ENCODE measurements at places on chromosomes 16 and 17.

- no peak for DNase-seq
Observed at GRCh38 chr16:68362262-68362913, 51.6 kb downstream of the PRMT7 start.

GRCh38 chr16:75746359-75746758, 20.1 kb upstream of the CPHXL start:
- no peak for DNase-seq

GRCh38 chr17:72726936-72727335, 365.6 kb downstream of the SLC39A11 start:
- peak; percentile 77 for DNase-seq

- DNase-seq, result peak; percentile 80
Observed at GRCh38 chr17:17305281-17305801, 2.2 kb downstream of the NT5M start.

- DNase-seq, result no peak
Observed at GRCh38 chr16:57740423-57741071, 5.0 kb downstream of the KATNB1 start.

DNA sequence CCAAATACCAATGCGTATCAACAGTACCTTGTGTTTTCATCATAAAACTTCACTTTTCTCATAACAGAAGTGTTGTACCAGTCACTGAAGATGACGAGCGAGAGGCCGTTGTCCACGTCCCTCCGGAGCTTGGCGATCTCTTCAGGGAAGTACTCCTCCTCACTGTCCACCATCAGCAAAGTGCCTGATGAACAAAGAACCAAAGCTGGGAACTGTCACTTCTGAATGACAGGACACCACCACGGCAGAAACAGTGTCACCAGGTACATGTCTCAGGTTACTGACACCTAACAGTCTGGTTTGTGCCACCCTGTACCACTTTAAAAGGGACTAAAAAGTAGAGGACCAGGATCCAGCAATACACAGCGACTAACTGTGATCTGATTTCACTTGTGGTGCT, 25.0 kb upstream of the SLC38A8 start:
- DNase-seq, result no peak

DNA sequence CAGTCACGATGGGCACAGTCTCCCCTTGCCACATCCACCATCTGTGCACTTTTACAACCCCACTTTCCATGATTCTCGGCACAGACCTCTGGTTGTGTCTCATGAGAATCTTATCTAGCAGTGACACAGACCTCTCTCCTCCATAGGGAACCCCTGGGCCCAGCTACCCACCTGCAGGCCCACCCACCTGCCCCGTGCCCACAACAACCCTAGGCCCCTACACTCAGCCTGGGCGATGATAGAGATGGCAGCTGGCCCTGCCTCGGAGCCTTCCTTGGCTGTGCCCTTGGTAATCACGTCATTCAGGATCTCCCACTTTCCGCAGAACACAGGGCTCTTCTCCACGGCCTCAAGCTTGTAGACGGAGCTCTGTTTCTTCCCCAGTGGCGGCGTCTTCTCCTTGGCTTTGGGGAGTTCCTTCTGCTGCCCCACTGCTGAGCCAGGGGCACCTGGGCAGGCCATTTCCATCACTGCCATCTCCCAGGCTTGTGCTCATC, 26.5 kb downstream of the MAP3K14 start:
- no peak for DNase-seq

- no peak for DNase-seq
Observed at GRCh38 chr16:84047626-84048025, 5.0 kb upstream of the SLC38A8 start.

- DNase-seq, result peak; percentile 85
Observed at GRCh38 chr17:64780096-64781013, 118.2 kb upstream of the SMURF2 start.

DNA sequence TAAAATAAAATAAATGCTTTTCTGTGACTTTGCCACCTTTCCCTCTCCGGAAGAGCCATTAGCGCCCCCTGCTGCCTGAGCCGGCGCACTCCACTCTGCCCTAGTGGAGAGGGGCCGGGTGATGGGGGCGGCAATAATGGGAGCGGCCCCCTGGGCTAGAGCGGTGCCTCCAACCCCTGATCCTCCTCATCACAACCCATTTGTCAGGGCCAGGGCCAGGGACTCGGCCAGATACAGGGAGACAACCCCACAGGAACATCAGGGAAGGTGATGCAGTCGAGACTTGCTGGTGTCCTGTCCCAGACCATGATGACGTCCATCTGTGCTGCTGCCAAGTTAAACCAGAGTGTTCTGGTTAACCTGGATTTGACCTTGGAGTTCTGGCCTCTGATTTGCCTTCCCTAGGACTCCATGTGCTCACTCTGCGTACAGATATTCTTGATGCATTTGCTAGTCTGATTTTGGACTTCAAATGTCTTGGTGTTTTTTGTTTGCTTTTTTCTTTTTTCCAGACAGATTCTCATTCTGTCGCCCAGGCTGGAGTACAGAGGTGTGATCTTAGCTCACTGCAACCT, 46.1 kb upstream of the BPTF start:
- peak; percentile 34 for DNase-seq

GRCh38 chr16:47884116-47884725, 271.6 kb downstream of the ABCC12 start:
- no peak for DNase-seq

- DNase-seq, result no peak
Observed at GRCh38 chr17:9991351-9991750, 86.3 kb upstream of the RCVRN start.

- no peak for DNase-seq
Observed at GRCh38 chr17:63740464-63741142, 996 bp downstream of the STRADA start.

DNA sequence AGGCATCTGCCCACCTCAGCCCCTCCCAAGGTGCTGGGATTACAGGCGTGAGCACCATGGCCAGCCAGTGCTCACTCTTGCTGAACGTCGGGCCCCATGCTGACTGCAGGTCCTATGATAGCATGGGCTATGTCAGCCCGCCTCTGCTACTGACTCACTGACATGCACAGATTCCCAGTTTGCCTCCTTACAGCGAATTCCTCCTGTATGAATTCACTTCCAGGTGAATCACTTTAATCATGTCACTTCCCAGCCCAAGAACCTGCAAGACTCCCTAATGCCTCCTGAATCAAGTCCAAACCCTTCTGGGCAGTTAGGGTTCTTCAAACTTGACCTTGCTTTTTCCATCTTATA, 16.1 kb upstream of the UBTF start:
- no peak for DNase-seq

DNA sequence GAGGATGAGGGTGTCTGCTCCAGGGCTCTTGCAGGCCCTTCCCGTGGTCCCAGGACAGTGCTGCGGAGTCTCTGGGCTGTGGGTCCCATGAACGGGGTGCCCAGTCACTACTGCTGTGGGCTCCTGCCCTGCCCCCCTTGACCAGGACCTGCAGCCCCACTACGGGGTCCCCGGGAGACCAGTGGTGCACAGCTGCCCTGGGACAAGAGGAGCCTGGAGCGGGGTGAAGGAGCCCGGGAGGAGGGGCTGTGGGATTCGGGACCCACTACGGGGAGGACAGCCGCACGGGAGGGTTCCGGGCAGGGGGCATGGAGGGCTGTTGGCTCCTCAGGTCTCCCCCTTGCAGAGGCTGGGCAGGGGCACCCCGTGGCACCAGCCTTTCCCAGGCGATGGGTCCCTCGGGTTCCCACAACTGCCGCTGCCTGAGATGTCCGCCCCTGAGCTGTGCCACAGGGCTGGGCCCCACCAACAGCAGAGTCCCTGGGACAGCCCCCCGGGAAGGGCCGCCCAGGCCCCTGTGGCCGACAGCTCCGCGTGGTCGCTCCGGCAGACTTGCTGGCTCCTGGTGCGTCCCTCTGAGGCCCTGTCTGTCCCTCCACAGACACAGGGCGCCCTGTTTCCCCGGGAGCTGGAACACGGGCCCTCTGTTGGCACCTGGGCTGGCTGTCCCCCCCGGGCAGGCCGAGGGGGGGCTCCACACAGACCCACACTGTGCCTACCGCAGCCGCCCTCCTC, 52.1 kb upstream of the GNG13 start:
- DNase-seq, result no peak

DNA sequence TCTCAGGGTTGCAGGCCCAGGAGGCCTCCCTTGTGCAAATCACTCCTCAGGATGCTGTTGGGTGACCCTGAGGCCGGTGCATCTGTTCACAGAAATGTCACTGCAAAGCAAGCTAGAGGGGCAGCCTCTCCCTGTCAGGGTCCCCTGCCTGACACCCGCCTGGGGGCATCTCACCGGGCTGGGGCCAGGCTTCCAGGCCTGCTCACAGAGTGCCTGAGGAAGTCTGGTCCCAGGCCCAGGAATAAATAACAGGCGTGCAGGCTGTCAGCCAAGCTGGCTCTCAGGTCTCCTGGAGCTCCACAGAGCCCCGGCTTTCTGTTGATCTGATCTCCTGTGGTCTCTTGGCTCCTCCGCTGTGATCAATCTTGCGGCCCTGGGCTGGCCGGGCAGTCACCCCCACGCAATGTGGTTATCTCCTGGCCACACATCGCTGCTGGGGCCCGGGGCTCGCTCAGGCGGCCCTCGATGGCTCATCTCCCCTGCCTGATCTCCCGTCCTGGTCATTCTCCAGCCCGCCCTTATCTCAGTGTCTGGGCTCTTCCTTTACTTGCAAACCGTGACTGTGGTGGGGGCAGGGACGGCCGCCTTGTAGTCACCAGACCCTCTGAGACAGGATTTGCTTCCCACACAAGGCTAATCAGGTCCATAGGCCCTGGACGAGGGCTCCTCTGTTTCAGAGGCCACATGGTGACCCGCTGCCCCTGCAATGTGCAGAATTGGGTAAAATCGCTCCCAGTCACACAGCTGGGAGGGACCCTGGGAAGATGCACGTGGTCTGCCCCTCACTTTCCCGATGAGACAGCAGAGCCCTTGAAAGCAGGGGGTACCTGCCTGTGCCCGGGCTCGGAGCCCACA, 231.2 kb upstream of the GSE1 start:
- DNase-seq, result no peak

DNA sequence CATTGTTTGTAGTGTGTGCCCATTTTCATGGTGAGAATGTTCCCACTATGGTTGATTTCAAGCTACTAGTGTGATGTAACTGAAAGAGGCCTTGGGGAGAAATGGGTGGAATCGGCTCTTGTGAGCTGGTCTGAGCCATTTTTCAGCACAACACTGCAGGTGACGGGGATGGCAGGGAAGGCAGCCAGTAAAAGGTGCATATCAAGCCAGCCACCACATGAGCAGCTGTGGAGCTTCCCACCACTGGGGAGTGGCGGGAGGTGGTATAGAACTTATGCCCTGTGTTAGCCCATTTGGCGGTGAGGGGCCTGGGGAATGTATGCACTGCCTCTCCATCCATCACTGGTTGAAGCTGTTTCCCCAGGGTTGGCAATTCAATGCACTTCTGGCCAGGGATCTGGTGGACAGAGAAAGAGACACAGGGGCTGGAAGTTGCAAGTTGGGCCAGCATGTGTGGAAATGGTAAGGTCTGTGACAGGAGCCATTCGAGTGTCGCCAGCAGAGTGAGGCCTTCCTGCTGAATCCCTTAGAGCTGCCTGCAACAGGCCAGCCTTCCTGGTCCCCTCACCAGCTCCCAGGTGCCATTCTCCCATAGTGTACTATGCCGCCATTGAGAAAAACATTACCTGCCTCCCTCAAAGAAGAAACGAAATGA, 31.7 kb upstream of the BRD7 start:
- DNase-seq, result no peak

GRCh38 chr17:9116861-9117568, 95.7 kb downstream of the NTN1 start:
- no peak for DNase-seq

GRCh38 chr17:79424471-79425185, 186.2 kb downstream of the RBFOX3 start:
- DNase-seq, result no peak

DNA sequence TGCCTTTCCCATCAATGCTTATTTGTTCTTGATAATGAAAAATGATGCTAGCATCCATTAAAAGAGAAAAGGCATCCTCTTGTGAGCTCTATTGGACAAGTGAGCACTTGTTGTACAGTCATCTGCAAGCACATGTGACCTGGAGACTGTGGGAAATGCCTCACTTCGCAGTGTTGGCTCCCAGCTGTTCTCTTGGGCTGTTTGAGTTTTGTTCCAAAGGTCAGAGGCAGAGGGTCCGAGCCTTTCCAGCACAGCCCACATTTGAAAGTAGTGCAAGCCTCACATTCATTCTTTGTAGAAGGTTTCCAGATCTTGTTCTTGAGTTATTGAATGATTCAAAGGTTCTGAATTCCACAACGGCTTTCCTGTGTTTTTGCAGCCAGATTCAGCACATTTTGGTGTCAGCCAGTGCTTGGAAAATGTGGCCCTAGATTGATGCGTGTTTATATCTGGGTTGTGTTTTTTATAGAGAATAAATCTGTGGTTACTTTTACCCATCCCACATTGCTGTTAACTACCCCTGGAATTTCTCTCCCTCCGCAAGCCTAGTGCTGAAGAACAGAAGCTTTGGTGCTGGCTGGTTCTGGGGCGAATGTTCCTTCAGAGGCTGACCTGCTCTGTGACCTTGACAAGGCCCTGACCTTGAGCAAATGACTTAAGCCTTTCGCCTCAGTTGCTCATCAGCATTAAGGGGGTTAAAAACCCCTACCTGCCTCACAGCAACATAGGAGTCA, 49.8 kb downstream of the CDH1 start:
- no peak for DNase-seq

DNA sequence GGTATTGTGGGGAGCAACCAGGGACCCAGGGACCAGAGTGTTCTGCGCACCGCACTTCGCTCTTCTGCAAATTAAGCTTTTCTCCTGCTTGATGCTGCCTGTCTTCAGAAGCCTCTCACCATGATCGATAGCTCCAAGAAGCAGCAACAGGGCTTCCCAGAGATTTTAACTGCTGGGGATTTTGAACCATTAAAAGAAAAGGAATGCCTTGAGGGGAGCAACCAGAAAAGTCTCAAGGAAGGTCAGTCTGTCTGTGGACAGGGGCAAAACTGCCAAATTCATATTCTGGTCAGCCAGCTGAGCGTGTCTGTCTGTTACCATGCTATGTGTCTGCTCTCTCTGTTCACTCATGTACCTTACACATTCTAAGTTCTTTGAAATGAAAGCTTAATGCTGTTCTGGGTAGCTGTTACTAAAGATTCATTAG, 115.7 kb downstream of the MRTFB start:
- no peak for DNase-seq

- DNase-seq, result peak; percentile 12
Observed at GRCh38 chr17:81387100-81388090, 7.9 kb upstream of the BAHCC1 start.

- DNase-seq, result no peak
Observed at GRCh38 chr17:82881900-82882714, 42.3 kb upstream of the ZNF750 start.

GRCh38 chr16:27748868-27749546, 199.1 kb downstream of the KATNIP start:
- DNase-seq, result peak; percentile 46
